GM23338 (cell line): ENCODE measurements at places on chromosomes 5 and 9. TPM values are rescaled to one million over a fixed set of nuclear protein-coding genes. Genes with fewer than 3 reads are reported as not detected.

The OR1J2 gene
- not detected in 2 replicates for polyA plus RNA-seq

The FOXD1 gene
- 0.23 TPM in 1 of 2 replicates, not detected in the other for polyA plus RNA-seq

The PTGER4 gene
- 0.82 and 1.1 TPM in 2 replicates for polyA plus RNA-seq

The GARNL3 gene
- polyA plus RNA-seq = 5.2 and 8.7 TPM in 2 replicates

The PCDHGB1 gene
- 0.52 and 0.74 TPM in 2 replicates for polyA plus RNA-seq

The COL15A1 gene
- polyA plus RNA-seq = 0.18 TPM in 1 of 2 replicates, not detected in the other

The SAXO1 gene
- polyA plus RNA-seq = 0.02 and 0.10 TPM in 2 replicates

The IFNK gene
- polyA plus RNA-seq = not detected in 2 replicates

The PTPN3 gene
- 1.0 and 1.4 TPM in 2 replicates for polyA plus RNA-seq

The NKD2 gene
- polyA plus RNA-seq = 10.0 and 11.9 TPM in 2 replicates

The EQTN gene
- 0.21 TPM in 1 of 2 replicates, not detected in the other for polyA plus RNA-seq

The S100Z gene
- not detected in 2 replicates for polyA plus RNA-seq

The OXCT1 gene
- polyA plus RNA-seq = 11.6 and 12.9 TPM in 2 replicates

The DYNC2I2 gene
- polyA plus RNA-seq = 48.7 and 51.5 TPM in 2 replicates

The PCDHGC4 gene
- 0.31 TPM in 1 of 2 replicates, not detected in the other for polyA plus RNA-seq

The GADD45G gene
- 24.1 TPM in 2 replicates for polyA plus RNA-seq

The ZNF883 gene
- 25.1 and 26.8 TPM in 2 replicates for polyA plus RNA-seq

The TPPP gene
- 0.38 and 0.48 TPM in 2 replicates for polyA plus RNA-seq

The SLCO6A1 gene
- 0.34 and 1.0 TPM in 2 replicates for polyA plus RNA-seq

The PCDHGA4 gene
- polyA plus RNA-seq = 0.33 and 0.99 TPM in 2 replicates

The ADRA1B gene
- polyA plus RNA-seq = not detected in 2 replicates

The NR4A3 gene
- polyA plus RNA-seq = 0.10 and 0.17 TPM in 2 replicates

The PCDHGB2 gene
- polyA plus RNA-seq = 0.87 and 1.2 TPM in 2 replicates

The WDR36 gene
- polyA plus RNA-seq = 14.3 and 18.5 TPM in 2 replicates

The FREM1 gene
- 0.78 and 0.94 TPM in 2 replicates for polyA plus RNA-seq

The SHOC1 gene
- polyA plus RNA-seq = 0.21 and 0.39 TPM in 2 replicates

The UGT3A2 gene
- polyA plus RNA-seq = 17.2 and 19.5 TPM in 2 replicates

The NTNG2 gene
- 0.42 and 0.99 TPM in 2 replicates for polyA plus RNA-seq

The NUTM2G gene
- polyA plus RNA-seq = 0.70 and 0.76 TPM in 2 replicates

The DPYSL3 gene
- 97.6 and 102 TPM in 2 replicates for polyA plus RNA-seq
